ENCODE measurements at places on chromosomes 7 and 10.

- DNase-seq, result no peak
These were observed 51.3 kb upstream of the FAM3C start for GRCh38 chr7:121447243-121447910.

DNA sequence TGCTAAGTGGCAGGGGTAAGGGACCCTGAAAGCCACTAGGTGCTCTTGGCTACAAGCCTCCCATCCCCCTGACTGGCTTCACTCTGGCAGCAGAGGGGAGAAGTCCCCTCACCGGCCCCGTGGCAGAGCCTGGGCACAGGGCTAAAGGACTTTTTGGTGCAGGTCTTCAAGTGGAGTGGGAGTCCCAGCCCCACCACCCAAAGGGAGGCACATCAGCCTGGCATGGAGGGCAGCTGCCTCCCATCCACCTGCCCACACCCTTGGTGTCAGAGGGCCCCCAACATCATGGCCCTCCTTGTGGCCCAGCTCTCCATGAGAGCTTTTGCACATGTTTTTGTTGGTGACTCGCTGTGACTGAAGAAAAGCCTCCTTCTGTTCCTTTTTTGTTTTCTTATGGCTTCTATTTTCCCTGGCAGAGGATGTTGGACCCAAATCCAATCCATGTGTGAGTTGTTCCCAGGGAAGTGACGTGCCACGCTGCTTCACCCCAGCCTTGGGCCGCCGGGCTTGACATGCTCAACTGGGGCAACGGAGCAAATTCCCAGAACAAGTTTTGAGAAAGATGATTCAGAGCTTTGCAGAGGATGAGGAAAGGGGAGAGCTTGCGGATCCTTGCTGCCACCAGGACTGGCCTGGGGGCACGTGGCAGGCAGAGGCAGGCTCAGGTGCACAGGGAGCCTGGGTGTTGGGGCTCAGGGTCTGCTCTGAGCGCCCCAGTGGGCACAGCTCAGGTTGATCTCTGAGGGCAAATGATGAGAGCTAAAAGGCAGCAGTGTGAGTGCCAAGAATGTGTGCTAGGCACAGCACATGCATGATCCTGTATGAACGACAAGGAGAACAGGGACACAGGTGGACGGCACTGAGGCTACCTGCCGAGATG is 1.9 kb upstream of the AEBP1 start:
- no peak for DNase-seq

DNA sequence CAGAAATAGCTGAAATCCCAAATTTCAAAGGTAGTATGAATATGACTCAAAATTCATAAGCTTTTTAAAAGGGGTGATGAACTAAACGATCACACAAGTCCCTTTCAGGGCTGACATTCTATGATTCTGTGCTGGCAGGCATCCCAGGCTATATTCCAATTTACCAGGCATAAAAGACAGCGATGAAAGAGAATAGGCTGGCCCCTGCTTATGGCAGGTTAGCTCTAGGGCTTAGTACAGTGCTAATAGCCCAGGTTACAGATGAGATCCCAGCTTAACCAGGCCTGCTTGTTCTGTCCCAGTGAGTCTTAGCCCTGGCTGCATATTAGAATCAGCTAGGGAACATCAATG is 56.4 kb downstream of the CDHR3 start:
- DNase-seq, result no peak

- DNase-seq, result peak; percentile 93
These were observed at the start of gene EPC1 for GRCh38 chr10:32346551-32347362. Gene EPC1, minus strand, starts transcription at chr10:32347158. Its CDS starts 243 bp downstream, at chr10:32346915.

DNA sequence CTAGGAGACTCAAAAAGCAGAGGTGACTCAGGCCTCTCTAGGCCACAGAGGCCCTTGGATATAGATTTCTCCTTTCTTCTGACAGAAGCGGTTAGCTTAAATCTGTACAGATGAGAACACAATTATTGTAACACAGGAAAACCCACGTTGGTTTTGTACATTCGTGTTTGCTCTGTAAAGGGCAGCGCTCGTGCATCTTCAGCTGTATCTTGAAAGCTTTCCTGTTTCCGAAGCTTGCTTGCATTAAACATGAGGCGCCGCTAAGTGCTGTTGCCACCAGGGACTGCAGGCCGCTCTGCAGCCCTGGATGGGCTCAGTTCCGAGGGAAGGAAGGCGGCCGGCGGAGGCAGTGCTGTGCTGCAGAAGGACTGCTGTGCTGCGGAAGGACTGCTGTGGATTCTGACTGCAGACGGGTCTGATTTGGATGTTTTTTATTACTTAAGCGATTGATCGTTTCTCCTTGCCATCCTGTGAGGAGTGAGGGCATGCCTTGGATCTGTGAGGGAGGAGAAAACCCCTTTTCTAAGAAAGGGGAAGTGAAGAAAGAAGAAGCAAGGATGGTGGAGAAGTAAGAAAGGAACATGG is 53.3 kb downstream of the FHIP2A start:
- peak; percentile 74 for DNase-seq

DNA sequence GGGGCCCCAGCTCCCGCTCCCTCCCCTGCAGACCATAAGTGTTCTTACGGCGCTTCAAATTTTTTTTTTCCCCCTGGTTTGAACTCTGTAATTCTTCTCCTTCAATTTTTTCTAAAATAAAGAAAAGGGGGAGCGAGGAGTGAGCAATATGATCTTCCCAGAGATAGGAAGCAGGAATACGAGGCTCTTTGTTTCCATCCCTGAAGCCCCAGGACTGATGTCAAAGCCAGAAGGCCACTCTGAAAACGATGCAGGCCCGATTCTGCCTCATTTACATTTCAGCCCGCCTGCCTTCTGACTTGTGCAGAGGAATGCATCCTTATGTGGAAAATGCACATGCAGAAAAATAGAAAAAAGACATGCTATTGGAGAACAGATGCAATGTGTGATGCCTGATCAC is 401.5 kb upstream of the MKI67 start:
- no peak for DNase-seq
